CD8-positive, alpha-beta memory T cell (primary cell): ENCODE measurements at places on chromosomes 5 and 9.

DNA sequence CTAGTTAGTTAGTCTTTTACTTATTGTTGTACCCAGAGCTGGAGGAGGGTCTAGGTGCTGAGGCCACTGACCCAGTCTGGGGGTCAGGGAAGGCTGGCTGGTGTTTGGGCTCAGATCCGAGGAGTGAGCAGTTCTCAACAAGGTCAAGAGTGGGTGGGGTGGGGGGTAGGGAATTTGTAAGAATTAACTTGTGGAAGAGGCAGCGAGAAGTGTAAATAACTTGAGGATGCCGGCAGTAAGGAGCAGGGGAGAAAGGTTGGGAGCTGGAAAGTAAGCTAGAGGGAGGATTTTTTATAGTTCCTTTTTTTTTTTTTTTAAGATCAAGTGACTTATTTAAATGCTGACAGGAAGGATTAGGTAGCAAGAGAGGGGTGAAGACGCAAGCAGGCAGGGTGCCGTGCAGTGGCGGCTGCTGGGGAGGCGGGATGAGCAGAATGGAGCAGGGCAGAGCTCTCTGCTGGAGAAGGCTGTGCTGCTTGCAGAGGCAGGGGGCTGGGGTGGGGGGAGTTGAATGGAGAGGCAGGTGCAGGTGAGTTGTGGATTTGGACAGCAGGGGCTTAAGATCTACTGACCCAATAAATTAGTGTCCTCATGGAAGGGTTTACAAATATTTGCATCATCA, 35.3 kb upstream of the SMIM32 start:
- DNase-seq = no peak

DNA sequence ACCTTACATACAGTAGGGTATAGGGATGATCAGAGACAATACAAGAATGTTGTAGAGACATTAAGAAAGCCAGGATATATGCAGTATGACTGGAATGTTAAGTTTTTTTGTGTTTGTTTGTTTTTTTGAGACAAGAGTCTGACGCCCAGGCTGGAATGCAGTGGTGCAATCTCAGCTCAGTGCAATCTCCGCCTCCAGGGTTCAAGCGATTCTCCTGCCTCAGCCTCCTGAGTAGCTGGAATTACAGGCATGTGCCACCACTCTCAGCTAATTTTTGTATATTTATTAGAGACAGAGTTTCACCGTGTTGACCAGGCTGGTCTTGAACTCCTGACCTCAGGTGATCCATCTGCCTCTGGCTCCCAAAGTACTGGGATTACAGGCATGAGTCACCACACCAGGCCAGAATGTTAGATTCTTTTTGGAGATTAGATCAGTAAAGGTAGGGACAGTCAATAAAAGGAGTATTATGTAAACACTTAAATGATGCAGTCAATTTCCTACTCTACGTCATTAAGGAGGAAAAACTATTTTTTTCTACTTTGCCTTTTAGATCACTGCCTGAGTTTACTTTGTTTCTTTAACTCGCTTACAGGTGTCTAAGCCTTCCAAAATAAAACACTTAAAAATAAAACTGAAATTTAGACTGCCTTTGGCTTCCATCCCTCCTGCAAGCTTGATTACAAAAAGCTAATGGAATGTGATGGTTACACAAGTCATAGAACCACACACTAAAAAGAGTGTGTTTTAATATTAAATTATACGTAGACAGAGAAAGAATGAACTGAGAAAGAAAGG, 6.8 kb upstream of the HNRNPA0 start:
- no peak for DNase-seq

DNA sequence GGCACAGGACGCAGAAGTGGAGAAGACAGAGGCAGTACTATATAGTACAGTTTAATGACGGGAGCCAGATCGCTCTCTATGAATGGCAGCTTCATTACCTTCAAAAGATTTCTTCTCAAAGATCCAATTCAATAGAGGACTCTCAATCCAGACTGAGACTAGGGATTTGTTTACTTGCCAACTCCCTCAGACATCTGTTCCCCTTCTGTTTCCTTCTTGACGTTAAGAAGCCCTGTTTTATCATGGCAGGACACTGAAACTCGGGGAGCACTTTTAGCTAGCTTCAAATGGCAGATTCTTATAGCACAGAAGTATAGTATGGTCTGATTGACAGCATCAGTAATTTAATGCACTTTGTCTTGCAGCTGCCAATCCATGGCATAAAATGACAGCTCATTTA, 747.3 kb upstream of the C9orf72 start:
- DNase-seq = no peak

DNA sequence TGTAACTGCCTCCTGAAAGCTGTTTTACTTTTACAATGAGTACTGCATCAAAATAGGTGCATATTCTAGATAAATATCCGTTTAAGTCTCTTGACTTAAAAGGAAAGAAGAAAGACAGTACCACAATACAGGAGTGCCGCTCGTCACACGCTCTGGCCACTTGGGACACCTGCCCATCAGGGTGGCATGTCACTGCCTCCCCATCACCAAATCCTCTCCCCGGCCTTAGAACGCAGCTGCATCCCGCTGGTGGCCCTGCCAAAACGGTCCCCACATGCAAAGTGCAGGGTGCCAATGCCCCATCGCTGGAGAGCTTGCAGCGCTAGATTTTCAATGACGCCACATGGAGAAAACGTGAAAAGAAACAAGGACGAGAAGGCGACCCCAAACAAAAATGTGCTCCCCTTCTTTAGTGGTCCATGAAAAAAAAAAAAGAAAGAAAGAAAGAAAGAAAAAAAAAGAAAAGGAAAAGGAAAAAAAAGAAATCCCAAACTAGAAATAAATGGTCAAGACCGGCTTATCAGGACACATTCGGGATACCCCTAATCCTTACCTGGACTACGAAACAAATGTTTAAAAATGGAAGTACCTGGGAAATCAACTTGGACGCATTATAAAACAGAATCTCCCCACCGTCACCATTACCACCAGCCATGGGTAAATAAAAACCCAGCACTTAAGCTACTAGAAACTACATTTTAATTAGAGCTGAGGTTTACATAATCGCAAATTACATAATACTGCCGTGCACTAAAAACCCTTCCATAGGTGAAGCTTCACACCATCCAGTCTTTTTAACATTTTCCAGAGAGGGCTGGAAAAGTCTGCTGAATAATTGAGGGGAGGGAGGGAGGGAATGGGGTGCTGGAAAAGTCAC, 1.0 kb downstream of the ANKH start:
- DNase-seq = peak; percentile 49

DNA sequence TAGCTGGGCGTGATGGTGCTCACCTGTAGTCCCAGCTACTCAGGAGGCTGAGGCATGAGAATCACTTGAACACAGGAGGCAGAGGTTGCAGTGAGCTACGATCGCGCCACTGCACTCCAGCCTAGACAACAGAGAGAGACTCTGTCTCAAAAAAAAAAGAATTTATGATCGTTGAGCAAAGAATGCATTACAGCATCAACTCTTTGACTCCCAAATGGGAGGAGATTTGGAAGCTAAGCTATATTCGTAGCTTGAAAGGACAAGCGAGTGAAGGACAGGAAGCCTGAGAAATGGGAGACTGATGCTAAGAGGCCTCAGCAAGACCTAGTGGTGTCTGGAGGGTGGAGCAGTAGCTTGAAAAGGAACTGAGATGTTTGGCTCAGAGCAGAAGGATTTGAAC, 10.3 kb upstream of the CCIN start:
- DNase-seq = no peak

DNA sequence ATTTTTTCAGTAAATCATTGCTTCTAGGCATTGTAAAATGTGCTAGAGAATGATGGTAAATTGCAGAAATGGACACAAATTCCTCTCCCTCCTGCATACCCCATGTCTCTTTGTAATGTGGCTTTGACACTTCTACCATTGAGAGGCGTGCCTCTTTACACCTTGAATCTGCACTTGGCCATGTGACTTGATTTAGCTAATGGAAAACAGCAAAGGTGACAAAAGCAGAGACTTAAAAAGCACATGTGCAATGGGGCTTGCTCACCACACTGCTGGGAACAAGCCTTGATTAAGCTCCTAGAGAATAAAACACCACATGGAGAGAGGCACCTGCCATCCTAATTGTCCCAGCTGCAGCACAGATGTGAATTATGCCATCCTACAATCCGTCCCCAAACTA, 69.9 kb upstream of the NAA35 start:
- DNase-seq = no peak

GRCh38 chr9:95506428-95506677, 10.4 kb downstream of the PTCH1 start:
- no peak for DNase-seq
